ENCODE measurements at places on chromosomes 4 and X.

GRCh38 chr4:7607156-7607910 is 172.6 kb upstream of the PSAPL1 start:
- DNase-seq: no peak

GRCh38 chr4:168265327-168265726 is 53.2 kb downstream of the DDX60 start:
- no peak for DNase-seq

GRCh38 chr4:152223600-152223999 is 312.3 kb downstream of the FBXW7 start:
- DNase-seq: no peak

GRCh38 chrX:6770936-6771335 is 236.0 kb upstream of the VCX3A start:
- no peak for DNase-seq
